Activated naive CD8-positive, alpha-beta T cell treated with anti-CD3 and anti-CD28 coated beads, Interleukin-2, amount 10 ng/mL, durations not matched to agents 7 days and 5 days (primary cell): ENCODE measurements at places on chromosomes 2 and 18. TPM values are rescaled to one million over a fixed set of nuclear protein-coding genes. Genes with fewer than 3 reads are reported as not detected.

The FAM228A gene
- total RNA-seq = not detected

The C1GALT1C1L gene
- total RNA-seq = not detected

The SP110 gene
- total RNA-seq = 153 TPM

The TCF4 gene
- 1.4 TPM for total RNA-seq

The EGR4 gene
- not detected for total RNA-seq

The FZD7 gene
- total RNA-seq = 0.82 TPM

The CRYGA gene
- not detected for total RNA-seq

The OR6B2 gene
- total RNA-seq = not detected

The RGPD4 gene
- total RNA-seq = 0.61 TPM

The DNER gene
- not detected for total RNA-seq

The VWC2L gene
- total RNA-seq = not detected

The EIF4E2 gene
- 65.2 TPM for total RNA-seq
